ENCODE measurements at places on chromosomes 2 and 18.
A peak's percentile ranks its signal among the peaks of the same experiment; 100 is the strongest.

- peak; percentile 15 for DNase-seq
Measured at GRCh38 chr18:59799383-59800015, 100.3 kb upstream of the PMAIP1 start.

DNA sequence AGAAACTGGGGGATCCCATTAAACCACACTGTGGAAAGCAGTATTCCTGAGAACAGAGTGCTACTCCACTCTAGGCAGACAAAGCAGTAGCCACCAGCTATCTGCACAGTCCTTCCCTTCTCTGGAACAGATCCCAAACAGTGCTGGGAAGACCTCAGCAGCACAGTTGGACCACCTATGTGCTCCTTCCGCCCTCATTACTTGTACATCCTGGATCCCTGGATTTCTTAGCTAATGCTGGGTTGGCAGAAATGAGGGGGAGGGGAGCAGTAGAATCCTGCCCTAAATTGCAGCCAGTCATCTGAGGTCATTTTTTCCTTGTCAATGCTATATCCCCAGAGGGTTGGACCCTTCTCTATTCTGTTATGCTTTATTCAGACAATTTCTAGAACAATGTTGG is 13.8 kb upstream of the MALT1 start:
- DNase-seq: no peak

- no peak for DNase-seq
Measured at GRCh38 chr2:196369967-196370366, 198.6 kb upstream of the STK17B start.

DNA sequence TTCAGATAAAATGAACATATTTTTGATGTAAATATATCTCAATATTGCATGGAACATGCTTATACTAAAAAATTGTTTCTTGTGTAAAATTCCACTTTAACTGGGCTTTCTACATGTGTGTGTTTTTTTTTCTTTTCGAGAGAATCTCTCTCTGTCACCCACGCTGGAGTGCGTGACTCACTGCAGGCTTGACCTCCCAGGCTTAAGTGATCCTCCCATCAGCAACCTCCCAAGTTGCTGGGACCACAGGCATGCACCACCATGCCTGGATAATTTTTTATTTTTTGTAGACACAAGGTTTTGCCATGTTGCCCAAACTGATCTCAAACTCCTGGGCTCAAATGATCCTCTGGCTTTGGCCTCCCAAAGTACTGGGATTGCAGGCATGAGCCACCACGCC is 254.6 kb downstream of the LOXHD1 start:
- peak; percentile 27 for DNase-seq

DNA sequence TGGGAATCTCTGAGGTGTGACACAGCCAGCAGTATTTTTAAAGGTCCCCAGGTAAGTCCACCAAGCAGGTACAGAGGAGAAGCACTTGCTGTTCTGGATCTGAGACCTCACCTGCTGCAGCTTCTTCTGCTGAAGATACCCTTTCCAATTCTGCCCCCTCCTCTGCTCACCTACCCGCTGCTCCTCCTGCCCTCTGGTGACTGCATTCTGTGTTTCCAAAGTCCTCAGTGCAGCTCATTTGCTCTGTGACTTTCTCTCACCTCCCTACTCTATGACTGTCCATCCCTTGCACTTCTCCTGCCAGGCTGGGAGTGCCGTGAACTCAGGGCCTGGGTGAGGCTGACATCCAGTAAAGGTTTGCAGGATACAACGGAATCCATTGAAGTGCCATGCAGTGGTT is 205.2 kb upstream of the LYPD1 start:
- no peak for DNase-seq

DNA sequence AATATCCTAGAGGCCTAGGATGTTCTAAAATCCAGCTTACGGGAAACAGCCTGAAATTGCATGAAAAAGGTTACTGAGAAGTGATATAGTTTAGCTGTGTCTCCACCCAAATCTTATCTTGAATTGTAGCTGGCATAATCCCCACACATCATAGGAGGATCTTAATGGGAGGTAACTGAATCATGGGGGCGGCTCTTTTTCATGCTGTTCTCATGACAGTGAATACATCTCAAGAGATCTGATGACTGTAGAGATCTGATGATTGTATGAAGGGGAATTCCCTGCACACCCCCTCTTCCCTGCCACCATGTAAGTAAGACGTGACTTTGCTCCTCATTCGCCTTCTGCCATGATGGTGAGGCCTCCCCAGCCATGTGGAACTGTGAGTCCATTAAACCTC is 385.6 kb upstream of the ID2 start:
- no peak for DNase-seq

DNA sequence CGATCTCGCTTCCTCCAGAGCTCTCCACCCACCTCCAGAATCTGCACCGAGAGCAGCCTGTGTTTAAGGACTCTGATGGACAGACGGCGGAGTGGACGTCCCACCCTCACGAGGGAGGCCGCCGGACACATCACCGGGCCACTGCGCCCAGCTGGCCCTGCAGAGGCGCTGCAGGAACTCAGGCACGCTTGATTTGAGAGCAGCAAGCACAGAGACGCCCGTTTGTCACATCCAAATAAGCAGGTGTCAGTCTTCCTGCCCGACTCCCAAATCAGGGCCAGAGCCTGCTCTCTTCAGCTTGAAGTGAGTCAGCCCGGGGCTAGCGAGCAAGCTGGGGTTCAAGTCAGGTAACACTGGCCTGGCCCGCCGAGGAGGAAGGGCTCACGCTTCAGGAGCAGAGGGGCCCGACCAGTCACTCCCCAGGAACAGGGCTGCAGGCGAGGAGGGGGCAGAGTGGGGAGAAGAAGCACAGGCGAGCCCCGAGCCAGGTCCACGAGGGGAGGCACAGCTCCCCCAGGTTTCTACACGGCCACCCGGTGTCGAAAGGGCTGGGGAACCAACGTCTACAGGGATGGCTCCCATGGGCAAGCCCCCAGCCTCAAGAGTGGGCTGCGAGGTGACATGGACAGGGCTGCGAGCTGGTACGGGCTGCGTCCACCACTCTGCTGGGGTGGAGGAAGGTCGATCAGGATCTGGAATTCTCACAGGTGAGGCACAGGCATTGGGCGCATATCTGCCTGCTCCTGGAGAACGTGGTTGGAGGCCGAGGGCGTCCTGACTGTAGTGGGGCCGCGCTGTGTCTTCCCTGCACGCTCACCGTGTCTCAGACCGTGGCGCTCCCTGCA is 52.5 kb upstream of the CTDP1 start:
- DNase-seq: no peak

DNA sequence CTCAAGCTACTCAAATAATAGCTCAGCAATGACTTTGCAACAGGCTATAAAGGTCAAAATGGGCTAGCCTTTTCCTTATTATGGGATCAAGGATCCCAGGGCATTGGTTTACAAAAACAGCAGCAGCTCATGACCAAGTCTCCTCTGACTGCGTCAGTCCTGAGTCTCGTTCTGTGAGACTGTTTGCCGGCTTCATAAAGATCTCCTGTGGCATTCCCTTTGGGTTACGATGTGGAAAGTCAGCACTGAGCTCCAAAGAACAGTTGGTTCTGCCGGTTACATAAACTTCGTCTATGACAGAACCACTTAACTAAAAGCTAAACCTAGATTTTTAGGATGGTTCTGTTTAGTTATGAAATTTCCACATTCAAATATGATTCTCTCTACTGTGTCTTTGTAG is 674.9 kb downstream of the ZEB2 start:
- no peak for DNase-seq

- DNase-seq: peak; percentile 48
Measured at GRCh38 chr2:137928547-137929518, 35.4 kb upstream of the HNMT start.

GRCh38 chr2:84388133-84388532 is 70.9 kb downstream of the SUCLG1 start:
- DNase-seq: peak; percentile 15

- DNase-seq: peak; percentile 30
Measured at GRCh38 chr2:55357927-55358326, 61.7 kb downstream of the CCDC88A start.

GRCh38 chr2:126696644-126697520 is 40.9 kb downstream of the GYPC start:
- DNase-seq: no peak

DNA sequence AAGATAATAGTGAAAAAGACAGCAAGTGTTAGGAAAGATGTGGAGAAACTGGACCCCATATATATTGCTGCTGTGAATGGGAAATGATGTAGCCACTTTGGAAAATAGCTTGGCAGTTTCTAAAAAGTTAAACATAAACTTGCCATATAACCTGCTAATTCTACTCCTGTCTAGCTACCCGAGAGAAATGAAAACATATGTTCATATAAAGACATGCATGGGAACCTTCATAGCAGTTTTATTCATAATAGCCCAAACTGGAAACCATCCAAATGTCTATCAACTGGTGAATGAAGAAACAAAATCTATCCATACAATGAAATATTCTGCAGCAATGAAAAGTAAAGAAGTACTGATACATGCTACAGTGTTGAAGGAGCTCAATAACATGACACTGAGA is 50.4 kb upstream of the NABP1 start:
- DNase-seq: no peak

Data from astrocyte of the spinal cord (primary cell).